Large intestine (tissue), 12 donors: ENCODE measurements at places on chromosomes 7 and 10.

- no peak for DNase-seq
These were observed 398.9 kb downstream of the PHTF2 start for GRCh38 chr7:78197447-78197846.

DNA sequence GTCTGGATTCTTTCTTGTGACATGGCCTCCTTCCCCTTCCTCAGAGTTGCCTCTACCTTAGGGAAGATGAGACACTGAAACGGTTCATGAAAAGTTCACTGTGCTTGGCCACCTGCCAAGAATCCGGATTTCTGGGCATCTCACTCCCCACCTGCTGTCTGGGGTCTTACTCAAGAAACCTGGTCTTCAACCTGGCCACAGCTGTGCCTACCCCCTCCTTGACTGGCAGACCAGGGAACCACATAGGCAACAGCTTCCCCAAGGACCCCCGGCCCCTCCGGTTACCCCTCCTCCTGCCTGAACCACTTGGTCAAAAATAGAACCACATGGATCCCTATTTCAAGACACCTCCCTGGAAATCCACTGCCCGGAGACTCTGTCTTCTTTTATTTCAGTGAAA lies 58.7 kb upstream of the NANOS1 start:
- DNase-seq = no peak

- no peak for DNase-seq
These were observed 789.9 kb upstream of the IGFBP3 start for GRCh38 chr7:46710927-46711326.

- DNase-seq = no peak
These were observed 39.9 kb downstream of the CYTH3 start for GRCh38 chr7:6232534-6232933.

- no peak for DNase-seq
These were observed 250.6 kb downstream of the BBS9 start for GRCh38 chr7:33379891-33380525.

GRCh38 chr10:97887399-97887798 lies 37.8 kb downstream of the GOLGA7B start:
- no peak for DNase-seq

DNA sequence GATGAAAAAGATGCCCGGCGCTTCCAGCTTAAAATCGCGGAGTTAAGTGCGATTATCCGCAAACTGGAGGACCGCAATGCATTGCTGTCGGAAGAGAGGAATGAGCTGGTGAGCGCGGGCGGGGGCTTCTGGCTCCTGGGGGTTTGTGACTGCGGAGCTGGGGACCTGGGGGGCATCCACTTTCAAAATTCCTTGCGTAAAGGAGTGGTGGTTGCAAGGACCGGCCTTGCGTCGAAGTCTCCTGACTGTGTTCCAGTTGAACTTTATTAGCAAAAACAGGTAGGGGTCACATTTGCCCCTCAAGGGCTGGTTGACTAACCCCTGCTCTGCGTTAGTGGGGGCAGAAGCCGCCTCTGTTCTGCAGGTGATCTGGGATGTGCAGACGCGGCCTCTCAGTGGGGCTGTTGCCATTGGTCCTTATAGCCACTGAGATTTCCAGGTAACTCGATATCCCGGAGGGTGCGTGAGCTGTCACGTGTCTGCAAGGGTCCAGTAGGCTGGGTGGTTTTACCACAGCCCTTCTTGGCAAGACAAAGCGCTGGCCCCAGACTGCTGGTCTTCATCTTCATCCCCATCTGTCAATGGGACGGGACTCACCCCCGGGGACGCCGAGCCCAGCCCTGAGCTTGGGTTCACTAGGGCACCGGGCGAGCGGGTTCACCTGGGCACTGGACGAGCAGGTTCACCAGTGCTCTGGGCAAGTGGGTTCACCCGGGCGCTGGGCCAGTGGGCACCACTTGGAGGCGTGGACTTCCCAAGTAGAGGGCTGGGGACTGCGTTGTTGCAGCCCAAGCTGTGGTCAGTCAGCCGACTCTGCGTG lies 51.5 kb upstream of the DPYSL4 start:
- DNase-seq = no peak

DNA sequence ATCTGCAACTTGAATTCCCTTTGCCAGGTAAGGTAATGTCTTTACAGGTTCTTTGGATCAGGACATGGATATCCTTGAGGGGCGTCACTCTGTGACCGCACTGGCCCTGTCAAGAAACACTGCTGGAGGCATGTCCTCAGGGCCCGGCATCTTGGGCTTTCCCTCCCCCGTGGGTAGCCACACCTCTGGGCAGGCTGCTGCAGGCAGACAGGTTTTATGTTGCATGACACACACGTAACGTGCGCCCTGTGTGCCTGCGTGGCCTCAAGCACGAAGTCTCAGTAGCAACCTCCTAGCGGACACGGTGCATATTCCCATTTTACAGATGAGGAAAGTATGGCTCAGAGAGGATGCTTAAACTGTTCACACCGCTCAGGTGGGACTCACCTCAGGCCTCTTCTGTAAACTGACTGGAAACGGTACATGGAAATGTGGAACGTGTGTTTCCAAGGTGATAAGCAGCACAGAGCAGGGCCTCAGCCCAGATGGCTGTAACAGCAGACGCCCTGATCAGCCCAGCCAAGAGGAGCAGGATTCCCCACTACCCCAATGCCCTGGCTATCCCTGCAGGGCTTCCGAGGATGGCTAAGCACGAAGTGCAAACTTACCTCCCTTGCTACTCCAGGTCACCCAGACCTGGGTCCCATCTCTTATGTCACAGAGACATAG lies 553.6 kb downstream of the TCERG1L start:
- DNase-seq = no peak

DNA sequence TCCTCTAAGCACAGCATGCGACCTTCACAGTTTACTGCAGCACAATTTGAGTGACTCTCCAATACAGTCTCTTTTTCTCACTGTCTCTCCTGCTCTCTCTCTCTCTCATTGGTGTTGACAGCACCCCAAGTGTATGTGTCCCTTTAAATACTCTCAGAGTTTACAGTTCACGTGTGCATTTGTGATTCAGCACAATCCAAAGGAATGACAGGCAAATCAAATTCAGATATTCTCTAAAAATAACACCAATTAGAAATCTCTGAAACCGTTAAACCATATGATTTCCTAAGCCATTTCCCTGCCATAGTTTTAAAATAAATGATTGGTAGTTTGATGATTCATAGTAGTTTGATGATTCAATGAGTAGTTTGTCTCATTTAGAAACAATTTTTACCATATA lies 104.0 kb upstream of the GAD2 start:
- DNase-seq = no peak

DNA sequence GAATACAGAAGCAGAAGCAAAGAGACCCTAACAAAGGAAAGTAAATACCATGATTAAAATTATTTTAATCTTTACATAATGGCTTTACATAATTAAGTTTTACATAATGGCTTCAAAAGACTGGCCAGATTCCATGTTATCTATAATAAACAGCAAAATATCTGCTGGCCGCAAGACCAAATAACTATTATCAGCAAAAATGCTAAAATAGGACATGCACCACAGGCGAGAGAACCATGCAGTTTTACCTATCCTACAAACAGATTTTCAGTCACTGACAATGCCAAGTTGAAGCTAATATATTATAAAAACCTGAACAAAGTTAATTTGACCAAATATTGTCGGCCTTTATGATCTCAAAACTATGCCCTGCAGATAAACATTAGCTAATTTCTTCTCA lies 34.2 kb upstream of the ANLN start:
- DNase-seq = no peak

DNA sequence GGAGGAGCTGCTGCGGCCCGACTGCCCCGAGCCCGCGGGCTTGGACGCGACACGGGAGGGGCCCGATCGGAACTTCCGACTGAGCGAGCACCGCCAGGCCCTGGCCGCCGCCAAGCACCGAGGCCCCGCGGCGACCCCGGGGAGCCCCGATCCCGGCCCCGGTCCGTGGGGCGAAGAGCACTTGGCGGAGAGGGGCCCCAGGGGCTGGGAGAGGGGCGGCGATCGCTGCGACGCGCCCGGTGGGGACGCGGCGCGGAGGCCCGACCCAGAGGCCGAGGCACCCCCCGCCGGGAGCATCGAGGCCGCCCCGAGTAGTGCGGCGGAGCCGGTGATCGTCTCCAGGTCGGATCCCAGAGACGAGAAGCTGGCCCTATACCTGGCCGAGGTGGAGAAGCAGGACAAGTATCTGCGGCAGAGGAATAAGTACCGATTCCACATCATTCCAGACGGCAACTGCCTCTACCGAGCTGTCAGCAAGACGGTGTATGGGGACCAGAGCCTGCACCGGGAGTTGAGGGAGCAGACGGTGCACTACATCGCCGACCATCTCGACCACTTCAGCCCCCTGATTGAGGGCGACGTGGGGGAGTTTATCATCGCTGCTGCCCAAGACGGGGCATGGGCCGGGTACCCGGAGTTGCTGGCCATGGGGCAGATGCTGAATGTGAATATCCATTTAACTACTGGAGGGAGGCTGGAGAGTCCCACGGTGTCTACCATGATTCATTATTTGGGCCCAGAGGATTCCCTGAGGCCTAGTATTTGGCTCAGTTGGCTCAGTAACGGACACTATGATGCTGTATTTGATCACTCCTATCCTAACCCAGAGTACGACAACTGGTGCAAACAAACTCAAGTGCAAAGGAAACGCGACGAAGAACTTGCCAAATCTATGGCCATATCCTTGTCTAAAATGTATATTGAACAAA lies 1.4 kb downstream of the OTUD1 start:
- DNase-seq = peak; percentile 70

DNA sequence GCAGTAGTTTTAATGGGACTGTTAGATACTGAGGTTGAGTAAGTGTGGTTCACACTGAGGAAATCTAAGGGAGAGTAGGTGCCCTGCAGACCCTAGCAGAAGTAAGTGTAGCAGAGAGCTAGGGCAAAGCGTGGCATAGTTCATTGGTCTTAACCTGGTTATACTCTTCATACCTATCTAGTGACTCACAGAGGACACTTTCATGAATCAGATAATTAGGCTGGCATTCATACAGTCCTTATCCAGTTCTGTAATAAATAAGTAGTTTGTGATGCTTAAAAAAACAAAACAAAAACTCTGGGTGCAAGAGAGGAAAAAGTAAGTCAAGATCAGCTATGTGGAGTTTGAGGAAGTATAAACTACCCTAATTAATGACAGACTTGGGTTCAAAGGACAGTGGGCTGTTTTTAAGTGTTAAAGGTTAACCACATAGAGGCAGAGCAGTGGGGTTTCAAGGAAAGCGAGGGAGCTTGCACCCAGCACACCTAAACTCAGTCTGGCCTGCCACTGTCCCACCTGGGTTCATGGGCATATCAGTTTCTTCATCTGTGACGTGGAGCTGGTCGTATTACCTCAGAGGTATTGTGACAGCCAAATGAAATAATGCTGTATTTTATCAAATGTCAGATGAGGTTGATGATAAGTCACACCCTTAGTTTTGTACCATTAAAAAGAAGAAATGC lies 27.1 kb downstream of the LMTK2 start:
- DNase-seq = peak; percentile 48

- no peak for DNase-seq
These were observed 190.6 kb downstream of the CELF2 start for GRCh38 chr10:11208243-11208642.

GRCh38 chr7:87067788-87068187 lies 8.3 kb upstream of the ELAPOR2 start:
- DNase-seq = no peak

GRCh38 chr10:17643755-17644484 lies at the start of gene STAM:
TSS of gene STAM (plus strand) at chr10:17644151. CDS start at chr10:17644340, 189 bp downstream.
- DNase-seq = peak; percentile 90

GRCh38 chr10:133520193-133520738 lies 6.9 kb upstream of the CYP2E1 start:
- DNase-seq = peak; percentile 77

- DNase-seq = no peak
These were observed 158.6 kb upstream of the CHRM2 start for GRCh38 chr7:136709876-136710275.

- no peak for DNase-seq
These were observed 19.1 kb upstream of the GPAM start for GRCh38 chr10:112202561-112203241.

DNA sequence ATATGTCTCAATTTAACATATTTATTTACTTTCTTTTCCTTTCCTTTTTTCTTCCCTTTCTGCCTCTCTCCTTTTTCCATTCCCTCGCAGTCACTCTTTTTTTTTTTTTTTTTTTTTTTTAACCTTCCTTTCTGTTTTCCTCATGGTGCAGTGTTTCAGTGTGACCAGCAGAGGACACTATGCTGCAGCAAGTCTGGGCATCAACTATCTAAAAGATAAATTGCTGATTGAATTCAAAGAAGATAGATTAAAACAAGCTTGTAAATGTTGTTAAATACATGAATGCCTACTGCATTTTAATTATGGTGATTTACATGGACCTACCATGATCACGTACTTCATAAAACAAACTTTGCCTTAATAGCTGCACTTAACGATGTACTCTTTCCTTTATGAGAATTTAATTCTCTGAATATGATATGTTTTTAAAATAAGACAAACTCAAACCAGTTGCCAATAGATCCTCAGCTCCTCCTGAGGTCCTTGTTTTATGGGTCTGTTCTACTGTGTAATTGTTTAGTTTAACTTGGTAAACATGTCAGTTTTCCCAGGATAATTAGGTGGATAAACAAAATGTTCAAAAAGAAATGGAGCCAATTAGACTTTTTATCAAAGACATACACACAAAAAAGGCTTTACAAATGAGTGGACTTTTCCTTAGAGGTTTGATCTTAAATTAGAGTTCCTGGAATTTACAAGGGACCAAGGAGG lies 101.0 kb upstream of the AGR3 start:
- peak; percentile 37 for DNase-seq

DNA sequence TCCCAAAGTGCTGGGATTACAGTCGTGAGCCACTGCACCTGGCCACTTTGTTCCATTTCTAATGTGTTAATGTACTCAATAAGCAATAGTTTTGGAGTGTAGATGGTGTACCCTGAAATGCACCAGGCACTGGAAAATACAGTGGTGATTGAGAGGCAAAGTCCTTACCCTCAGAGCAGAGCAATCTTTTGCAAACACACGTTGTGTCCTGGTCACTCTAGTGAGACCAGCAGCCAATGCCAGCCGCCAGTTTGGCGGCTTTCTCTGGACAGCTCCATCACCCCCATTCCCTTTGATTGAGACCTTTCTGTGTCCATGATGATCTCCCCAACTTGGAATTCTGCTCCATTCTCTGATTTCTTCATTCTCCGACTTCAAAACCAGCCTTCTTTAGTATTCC lies 231.3 kb downstream of the GALNT17 start:
- no peak for DNase-seq

GRCh38 chr7:151315038-151315655 lies 26.5 kb upstream of the NUB1 start:
- peak; percentile 34 for DNase-seq

DNA sequence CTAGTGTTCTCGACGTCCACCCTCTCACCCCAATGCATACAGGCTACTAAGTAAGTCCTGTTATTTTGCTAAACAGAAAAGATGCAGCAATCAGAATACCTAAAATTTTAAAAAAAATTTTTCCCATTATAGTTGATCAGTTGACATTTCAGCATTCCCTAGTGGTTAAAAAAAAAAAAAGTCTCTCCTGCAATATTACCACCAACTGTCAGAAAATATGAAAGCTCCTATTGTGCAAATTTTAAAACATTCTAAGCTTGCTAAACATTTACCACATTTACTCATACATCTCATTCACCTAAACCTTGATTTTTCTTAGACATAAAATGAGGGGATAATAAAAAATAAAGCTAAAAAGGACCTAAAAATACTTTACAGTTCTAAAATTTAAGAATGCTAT lies 165.6 kb downstream of the AVL9 start:
- no peak for DNase-seq

- DNase-seq = no peak
These were observed 34.5 kb downstream of the ADAP1 start for GRCh38 chr7:919924-920341.
